ENCODE measurements at places on chromosomes 6 and 20. TPM values are rescaled to one million over a fixed set of nuclear protein-coding genes. Genes with fewer than 3 reads are reported as not detected.

DIDO1 gene
- 33.5 TPM for total RNA-seq

SLC17A5 gene
- total RNA-seq, result 5.9 TPM

CCDC167 gene
- 27.1 TPM for total RNA-seq

CAGE1 gene
- total RNA-seq, result 0.11 TPM
